ENCODE measurements at places on chromosomes 1 and 21.

DNA sequence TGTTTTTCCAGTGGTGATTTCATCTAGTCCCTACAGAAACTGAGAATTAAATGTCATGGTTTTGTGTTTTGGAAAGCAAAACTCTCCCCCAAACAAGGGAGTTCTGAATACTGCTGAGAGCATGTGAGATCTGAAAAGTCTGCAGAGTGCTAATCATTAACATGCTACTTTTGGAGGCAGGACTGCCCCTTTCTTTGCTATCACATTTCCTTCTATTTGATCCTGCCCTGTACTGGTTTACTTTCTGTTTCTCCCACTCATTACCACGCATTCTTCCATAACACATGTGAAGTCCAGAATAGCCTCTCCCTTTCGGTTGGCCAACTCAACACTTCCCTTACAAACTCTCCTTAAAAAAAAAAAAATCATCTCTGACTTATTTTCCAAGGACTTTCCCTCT lies 63.6 kb downstream of the GADD45A start:
- DNase-seq = no peak

DNA sequence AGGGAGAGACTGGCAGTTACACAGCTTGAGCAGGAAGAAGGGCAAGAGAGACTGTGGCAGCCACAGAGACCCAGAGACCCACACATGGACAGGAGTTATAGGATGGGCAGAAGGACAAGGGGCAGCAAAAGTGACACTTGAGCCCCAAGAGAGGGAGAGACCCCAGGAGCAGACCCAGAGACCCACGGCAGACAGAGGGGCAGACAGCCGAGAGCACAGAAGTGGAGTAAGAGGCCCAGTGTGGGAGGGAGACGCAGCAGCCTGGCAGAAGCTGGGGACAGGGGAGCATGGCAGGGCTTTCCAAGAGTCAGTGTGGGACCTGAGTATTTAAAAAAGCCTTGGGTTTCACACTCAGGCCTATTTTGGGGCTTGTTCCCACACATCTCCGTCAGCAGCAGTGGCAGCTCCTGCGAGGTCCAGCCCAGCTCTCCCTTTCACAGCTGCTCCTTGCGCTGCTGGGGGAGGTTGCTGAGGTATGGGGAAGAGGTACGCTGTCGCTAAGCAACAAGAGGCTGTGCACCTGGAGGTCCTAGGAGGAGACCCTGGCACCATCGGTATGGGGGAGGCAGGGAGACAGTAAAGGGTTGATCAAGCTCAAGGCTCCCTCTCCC lies 9.0 kb upstream of the MEF2D start:
- no peak for DNase-seq

DNA sequence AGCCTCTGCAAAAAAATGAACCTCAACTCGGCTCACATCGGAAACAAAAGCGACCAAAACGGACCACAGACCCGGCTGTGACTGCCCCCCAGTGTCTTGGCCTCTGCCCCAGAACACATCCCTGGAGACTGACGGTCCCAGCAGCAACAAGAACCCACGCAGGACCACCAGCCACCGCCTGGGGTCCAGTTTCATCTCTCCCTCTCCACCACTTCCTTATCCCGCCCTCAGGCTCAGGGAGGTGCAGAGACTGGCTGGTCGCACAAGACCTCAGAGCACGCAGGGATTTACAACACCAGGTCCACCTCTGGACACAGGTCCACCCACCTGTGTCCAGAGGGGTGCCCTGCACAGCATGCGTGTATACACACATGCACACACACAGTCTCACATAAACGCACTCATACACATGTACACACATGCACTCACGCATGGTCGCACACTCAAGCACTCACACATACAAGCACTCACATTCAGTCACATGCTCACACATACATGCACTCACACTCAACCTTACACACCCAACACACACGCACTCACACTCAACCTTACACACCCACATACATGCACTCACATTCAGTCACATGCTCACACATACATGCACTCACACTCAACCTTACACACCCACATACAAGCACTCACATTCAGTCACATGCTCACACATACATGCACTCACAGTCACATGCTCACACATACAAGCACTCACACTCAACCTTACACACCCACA lies 18.6 kb upstream of the TMEM52 start:
- DNase-seq = no peak

- no peak for DNase-seq
Measured at GRCh38 chr1:116698244-116698595, 30.7 kb upstream of the IGSF3 start.

DNA sequence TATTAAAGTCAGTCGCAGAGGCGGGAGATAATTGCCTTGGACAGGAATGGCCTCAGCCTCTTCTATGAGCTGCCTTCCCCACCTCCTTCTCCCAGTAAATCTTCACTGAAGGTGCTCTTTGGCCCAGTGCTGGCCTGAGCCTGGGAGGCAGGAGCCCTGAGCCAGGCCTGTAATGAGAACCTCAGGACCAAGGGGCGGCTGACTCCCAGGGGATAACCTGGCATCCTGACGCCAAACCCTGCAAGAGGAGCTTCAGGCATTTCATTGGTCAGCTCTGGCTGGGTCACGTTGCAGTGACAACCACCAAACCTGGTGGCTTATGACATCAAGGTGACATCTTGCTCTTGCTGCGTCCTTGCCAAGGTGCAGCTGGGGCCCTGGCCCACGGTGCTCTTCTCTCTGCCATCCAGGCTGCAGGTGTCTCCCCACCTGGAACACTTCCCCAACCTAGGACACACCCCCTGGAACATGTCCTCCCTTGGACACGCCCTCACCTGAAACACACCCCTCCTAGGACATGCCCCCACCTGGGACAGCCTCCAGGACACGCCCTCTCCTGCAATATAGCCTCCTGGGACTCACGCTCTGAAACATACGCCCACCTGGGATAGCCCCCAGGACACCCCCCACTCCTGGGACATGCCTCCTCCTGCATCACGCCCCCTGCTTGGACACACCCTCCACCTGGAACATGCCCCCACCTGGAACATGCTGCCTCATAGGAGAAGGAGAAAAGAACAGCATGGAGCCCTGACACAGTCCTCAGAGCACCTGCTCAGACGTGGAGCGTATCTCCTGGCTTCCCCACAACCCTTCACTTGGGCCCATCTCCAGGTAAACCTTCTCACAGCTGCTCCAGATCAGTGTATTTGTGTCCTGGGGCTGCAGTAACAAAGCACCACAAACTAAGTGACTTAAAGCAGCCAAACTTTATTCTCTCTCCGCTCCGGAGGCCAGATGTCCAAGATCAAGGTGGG lies 333.6 kb downstream of the NPHP4 start:
- no peak for DNase-seq

DNA sequence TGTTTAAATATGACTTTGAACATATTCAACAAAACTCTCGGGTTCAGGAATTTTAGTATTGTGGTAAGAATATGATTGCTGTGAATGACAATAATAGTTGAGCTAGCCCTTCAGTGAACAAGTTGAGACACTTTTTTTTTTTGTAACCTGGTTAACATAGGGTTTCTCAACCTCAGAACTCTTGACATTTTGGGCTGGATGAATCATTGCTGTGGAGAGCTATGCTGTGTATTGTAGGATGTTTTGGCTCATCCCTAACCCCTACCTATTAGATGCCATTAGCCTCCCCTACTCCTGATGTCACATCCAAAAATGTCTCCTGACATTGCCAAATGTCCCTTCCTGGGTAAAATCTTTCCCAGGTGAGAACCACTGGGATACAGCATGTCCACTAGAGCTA lies 113.7 kb downstream of the RUNX1 start:
- no peak for DNase-seq

Measured in NCI-H1694 treated with DMSO at 0.1 percent for 48 hours (cell line).